Bronchial epithelial cell (primary cell): ENCODE measurements at places on chromosomes 12 and 14. TPM values are rescaled to one million over a fixed set of nuclear protein-coding genes. Genes with fewer than 3 reads are reported as not detected.

The CMKLR1 gene
- not detected in 2 replicates for total RNA-seq

DNA sequence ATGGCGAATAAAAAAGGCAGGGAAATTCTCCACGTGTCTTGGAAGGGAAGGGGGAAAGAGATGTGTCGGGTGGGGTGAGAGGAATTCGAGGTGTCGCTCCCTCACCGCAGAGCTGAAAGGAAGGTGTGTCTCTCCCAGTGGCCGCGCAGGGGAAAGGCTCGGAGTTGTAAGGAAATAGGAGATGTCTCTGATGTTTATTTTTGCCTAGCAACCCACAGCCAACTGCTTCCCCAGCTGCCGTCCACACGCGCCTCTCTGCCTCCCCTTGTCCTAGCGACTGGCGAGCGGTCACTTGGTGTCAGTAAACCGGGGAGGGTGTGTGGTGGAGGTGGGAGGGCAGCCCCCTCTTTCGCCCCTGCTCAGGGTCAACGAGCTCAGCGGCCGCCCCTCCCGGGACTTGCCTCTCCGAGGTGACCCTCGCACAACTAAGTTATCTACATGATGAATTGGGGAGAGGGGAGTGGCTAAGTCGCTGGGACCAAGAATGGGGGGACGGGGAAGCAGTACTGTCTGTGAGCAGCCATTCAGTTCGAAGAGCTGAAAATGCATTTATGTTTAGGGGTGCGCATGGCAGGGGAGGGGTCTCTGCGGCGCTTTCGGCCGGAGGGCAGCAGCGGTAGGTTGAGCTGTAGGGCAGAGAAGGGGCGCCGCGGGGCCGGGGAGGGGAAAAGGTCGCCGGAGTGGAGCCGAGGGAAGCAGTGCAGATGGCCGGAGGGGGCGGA, 585 bp upstream of the DYRK2 start:
- peak; percentile 76 for DNase-seq

- no peak for DNase-seq
Measured at GRCh38 chr12:2013527-2014223, 9.4 kb upstream of the DCP1B start.

DNA sequence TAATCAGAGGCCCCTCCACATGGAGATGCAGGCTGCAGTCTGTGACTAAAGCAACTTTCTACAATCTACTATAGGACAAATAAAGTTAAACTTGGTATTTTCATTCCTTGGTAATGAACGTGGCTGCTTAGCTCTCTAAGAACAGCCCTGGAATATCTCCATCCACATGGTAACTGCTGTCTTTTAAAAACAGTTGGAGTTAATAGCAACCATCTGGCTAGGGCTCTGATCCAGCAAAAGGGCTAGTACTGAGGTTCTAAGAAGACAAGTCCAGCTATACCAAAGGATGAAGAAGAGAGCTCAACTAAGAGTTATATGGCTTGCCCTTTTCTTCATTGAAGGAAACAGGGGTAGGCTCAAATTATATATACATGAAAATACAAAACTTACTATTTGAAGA, 920.1 kb downstream of the FLRT2 start:
- DNase-seq = no peak

DNA sequence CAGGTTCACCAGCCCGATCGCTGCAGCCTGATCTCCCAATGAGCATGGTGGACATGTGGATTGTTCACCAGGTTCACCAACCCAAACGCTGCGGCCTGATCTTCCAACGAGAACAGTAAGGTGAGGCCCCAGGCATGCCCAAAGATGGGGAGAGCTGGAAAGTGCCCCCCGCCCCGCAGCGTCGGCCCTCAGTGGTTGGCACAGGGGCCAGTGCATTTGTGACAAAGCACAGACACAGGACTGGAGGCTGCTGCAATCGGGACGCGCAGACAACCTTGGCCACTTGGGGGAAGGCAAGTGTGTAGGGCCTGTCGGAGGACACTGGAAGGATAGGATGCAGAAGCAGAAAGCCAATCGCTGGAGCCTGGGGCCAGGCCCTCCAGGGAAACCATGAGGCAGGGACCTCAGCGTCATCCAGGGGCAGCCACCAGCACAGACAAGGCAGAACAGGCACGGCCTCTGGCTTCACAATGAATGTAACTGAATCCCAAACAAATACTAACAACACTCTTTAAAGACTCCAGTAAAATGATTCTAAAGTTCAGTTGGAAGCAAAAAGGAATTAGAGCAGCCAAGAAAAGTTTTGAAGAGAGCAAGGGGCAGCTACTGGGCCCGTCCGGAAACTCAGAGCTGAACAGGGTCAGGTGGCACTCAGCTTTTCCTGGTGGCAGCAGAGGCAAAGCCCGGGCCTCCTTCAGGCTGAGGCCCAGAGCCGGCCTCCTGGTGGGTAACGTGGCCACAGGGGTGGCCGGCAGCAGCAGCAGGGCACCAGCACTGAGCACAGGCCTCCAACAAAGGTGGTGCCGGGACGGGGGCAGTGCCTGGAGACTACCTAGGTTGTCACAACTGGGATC, 13.3 kb downstream of the BRF1 start:
- DNase-seq = no peak

DNA sequence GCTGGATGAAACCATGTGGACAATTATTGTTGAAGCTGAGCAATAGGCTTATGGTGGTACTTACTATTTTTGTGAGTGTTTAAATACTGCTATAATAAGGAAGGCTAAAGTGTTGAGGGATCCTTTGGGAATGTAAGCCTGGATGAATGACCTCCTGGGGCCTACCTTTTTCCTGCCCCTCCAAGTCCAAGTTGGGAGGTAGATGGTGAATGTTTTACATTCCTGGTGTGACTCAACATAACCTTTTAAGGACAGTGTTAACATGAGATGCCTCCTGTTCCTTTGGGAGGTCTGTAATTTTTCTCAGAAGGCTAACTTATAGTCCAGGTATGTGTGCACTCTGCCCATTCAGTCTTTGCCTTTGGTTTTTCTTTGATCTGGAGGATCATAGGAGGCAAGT, 315.9 kb downstream of the NRXN3 start:
- no peak for DNase-seq

DNA sequence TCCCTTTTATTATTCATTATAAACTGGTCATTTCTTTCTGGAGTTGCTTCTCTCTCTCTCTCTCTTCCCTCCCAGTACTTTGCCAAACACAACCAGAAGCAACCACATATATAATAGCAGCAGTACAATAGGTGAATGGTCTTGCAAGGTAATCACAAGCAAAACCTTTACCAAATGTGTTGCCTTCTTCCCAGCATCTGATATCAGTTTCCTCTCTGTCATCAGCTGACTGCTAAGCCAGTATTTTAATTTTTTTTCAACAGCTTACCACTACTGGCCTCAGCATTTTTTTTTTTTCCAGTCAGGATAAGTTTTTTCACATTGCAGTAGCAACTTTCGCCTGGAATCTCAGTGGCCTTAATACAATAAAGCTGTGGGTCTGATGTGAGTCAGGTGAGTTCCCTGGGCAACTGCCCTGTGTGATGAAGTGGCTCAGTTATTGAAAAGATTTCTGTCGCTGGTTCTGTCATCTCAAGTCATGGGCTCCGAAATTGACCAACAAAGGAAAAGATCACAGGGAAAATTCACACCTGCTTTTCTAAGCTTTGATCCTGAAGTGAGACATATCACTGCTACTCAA, 282.5 kb upstream of the AMIGO2 start:
- no peak for DNase-seq

GRCh38 chr14:40870252-40870651, 736.4 kb upstream of the LRFN5 start:
- DNase-seq = no peak

The GPR135 gene
- 0.26 and 0.64 TPM in 2 replicates for total RNA-seq

DNA sequence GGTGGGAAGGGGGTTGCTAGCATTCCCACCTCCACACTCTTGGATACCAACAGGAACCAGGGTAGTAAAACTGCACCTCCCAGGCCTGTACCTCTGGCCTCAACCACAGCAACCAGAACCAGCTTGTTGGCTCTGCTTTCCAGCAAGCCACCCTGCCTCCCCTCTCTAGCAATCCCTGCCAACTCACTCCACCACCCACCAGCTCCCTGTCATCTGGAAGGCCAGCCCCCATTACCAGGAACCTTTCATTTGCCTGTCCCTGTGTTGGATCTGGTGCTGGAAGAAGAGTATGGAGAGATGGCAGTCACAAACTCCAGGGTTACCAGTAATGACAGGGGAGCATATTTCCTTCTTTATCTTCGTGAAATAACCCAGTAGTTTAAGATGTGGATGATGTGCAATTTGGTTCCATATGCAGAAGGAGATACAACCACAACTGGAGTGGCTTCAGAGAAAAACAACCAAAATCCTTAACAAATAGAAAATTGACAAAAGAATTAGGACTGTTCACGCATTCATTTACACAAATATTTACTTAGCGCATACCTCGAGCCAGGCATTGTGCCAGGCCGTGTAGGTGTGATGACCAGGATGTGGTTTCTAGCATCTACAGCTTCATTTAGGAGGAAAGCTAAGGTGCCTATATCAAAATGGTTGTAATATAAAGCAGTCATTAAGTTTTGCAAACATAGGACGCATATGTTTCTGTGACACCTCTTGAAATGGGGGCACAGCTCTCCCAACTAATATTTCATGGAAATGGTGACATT, 3.4 kb downstream of the B4GALNT3 start:
- peak; percentile 85 for DNase-seq

DNA sequence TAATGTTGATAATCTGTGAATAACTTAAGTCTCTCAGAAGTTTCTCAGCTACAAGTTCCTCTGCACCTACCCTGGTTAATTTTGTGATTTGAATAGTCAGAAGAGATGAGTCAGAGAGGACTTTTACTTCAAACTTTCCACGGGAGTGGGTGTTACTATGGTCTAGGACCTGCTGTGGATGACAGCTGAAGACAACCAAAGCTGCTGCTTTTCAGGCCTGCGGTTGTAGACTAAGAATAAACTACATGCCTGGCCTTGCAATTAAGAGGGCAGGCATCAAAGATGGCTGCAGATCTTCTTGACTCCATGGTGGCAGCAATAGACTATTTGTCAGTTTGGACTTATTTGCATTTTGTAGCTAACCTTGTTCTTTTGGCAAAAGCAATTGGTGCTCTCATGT, 227.1 kb upstream of the KRR1 start:
- DNase-seq = no peak
